ENCODE measurements at places on chromosomes 7 and 10. TPM values are rescaled to one million over a fixed set of nuclear protein-coding genes. Genes with fewer than 3 reads are reported as not detected.
A peak's percentile ranks its signal among the peaks of the same experiment; 100 is the strongest.

DNA sequence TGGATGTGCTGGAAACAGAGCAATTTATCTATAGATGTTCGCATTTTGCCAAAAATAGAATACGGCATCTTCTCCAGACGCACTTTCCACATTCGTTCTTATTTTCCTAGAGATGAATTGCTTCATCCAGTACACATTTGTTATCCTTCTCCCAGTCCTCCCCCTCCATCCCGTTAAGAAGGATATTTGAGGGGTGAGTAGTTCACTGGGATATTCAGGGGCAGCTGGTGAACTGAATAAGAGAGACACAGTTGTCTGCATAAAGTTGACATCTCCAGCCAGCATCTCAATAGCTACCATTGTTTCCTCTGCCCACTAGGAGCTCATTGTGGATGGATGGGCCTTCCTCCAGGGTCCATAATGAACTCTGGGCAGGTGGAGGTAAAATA, 456.8 kb upstream of the NRP1 start:
- no peak for ATAC-seq

DNA sequence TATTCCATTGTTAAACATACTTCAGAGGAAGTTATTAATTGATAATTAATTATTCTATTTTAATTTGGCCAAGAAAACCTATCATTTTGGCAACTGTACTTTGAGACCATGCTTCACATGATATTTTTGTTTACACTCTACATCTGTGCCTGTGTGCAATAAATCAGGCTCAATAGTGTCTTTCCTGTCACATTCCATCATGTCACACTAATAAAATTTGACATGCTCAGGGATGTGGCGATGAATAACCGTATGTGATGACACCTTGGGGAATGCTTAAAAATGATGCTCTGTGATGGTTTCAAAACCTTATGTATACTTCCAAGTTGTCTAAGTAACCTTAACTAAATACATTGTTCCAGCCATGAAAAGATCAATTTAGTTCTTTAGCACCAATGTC, 364.6 kb upstream of the TEX47 start:
- no peak for ATAC-seq

- no peak for ATAC-seq
Measured at GRCh38 chr10:77967611-77968022, 41.1 kb upstream of the DLG5 start.

GRCh38 chr10:126013489-126014281, 117.3 kb downstream of the FANK1 start:
- ATAC-seq, result no peak

GRCh38 chr10:33818343-33818742, 483.9 kb upstream of the NRP1 start:
- ATAC-seq, result no peak

DNA sequence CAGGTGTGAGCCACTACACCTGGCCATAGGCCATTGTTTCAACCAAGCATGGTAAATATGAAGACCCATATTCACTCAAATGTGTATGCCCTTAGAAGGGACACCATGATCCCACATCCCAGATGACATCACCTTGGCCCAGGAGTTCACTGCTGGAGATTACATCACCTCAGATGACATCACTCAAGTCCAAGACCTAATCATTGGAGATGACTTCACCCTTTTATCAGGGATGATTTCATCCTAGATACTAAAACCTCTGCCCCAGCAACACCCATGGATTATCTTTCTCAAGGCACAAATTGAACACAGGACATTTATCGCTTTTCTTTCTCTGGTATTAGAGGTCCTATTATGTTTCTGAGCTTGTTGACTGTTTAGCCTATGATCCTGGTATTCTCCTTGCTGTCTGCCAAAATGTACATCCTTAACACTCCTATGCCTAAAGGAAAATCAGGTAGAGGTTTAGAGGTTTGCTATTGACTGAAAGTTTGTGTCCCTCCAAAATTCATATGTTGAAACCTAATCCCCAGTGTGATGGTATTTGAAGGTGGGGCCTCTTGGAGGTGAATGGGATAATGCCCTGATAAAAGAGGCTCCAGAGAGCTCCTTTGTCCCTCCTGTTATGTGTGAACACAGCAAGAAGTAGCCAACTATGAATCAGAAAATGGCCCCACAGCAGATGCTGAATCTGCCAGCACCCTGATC, 9.8 kb upstream of the CYP2C18 start:
- no peak for ATAC-seq

GRCh38 chr7:96321031-96321657, 754 bp downstream of the SLC25A13 start:
- ATAC-seq, result peak; percentile 67

- ATAC-seq, result no peak
Measured at GRCh38 chr10:17989908-17990767, 38.4 kb downstream of the SLC39A12 start.

DNA sequence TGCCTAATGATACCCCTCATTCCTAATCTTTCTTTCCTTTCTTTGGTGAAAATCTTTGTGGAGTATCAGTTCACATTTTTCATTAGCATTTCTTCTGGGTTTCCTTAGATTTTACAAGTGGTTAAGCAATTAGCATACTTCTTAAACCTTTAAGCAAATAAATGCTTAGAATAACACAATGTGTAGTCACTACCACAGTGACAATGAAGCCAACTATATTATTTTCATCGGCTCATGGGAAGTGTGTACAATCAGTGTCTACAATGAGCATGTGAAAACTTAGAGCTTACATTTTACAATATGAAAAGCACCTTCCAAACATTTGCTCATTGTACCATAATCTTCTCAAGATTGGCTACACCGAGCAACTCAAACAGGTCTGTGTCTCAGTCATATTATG, 176.2 kb upstream of the PLXNA4 start:
- no peak for ATAC-seq

DNA sequence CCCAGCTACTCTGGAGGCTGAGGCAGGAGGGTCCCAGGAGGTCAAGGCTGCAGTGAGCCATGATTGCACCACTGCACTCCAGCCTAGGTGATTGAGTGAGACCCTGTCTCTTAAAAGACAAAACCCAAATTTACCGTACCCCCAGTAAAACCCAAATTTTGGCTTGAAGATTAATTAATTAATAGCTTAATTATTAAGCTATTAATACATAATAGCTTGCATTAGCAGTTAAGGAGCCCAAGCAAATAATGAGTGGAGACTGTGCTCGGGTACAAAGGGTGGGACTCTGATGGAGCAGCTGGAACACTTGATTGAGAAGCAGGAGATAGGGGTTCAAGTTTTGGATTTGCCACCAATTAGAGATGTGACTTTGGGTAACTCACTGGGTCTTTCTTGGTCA, 28.9 kb downstream of the NRF1 start:
- no peak for ATAC-seq

DNA sequence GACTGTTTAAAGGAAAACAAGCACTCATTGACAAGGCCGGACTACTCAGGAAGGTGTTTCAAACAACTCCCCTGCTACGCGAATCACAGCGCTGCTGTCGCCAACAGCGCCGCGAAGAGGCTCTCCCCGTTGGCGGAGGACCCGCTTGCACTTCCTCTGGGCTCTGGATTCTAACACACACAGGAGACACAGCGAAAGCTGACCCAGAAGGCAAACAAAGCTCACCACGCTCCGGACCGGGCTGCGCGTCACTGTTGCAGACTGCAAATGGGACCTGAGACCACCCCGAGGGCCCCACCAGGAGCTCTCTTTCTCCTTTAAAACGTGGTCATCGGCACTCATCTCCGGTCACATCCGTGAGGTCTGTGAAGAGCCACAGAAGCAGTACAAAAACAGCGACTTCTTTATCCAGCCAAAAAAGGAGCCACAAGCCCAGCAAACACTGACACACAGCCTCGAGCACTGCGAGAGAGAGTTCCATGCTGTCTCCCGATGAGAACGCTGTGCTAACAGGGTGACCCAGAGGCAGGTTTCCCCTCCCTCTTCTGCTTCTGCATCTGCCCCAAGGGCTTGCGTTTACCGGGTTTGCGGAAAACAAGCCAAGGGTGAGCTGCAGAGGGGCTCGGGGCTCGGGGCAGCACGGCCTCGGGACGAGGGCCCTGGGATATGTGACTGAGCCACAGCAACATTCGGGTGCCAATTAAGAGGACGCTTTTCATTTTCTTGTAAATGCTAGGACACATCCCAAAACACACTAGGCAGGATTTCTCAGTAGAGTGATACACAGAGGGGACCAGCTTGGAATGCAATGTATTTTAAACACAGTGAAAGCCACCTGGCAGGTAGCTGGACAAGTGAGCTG, 41.3 kb downstream of the AMZ1 start:
- ATAC-seq, result no peak

DNA sequence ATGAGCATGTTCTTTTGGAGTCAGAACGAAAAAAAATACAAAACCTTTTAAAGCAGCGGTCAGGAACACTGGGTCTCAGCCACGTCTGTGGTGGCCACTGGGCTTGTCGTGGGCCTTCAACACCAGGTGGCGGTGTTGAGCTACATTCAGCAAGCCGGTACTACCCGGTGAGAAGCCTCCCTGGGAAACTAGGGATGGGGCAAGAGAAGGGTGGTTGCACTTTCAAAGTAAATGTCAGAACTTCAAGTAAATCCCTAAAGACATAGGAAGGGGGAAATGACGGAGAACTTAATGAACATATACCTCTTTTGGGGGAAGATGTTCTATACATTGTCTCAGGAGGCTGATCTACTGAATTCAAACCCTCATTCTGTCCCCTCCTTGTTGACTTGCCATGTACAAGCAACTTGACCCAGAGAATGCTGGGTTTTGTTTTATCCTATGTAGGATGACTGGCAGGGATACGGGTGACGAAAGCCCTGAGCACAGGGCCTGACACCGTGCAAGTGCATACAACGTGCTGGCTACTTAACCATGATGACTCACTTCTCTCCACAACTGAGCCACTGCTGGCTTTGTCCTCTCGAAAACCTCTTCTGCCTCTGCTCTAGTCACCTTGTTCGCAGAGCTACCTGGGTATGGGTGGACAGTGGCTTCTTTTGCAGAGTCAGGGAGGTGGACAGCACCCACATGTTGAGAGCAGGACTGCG, 49.0 kb upstream of the BAMBI start:
- peak; percentile 89 for ATAC-seq

DNA sequence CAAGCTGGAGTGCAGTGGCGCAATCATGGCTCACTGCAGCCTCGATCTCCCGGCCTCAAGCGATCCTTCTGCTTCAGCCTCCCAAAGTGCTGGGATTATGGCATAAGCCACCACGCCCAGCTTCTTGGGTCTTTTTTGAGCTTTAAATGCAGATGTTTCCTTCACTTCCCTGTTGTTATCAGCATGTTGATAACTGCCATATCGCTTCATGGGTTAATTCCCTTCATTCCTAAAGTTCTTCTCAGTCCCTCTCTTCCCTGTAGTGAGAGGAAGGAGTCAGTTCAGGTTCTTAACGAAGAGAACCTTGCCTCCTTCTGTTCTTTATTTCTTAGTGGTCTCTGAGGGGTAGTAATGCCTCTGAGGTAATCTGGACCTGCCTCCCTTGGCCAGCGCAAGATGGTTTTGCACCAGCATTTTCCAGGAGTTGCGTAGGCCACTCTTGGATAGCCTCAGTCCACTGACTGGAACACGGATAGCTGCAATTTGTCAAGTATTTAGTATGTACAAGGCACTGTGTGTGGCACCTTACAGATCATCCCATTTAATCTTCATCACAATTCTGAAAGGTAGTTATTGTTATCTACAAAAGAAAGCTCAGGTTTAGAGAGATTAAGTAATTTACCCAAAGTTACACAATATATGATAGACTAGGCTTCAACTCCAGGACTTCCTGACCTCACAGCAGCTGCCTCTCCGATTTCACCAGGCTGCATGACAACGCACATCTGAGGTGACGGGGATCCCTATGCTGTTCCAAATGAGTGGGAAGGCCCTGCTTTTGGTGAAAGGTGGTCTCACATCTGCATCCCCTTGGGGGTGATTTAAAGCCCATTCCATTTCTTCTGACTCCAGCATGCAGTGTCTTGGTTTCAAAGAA, 60.5 kb downstream of the GATA3 start:
- no peak for ATAC-seq

DNA sequence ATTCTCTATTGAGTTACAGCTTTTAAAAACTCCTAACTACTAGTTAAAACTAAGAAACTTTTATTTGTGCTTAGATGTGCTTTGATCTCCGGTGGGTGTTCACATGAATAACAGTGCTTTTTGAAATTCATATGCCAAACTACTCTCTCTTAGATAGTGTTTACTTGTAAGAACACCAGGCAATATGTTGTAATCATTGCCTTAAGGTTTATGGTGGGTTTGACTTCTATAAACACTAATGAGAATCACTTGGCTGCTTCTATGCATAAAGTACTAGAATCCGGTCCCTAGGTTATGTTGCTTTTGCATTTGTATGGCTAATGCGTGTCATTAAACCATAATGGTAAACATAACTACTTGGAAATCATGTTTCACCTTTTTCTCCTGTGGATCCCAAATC, 203.9 kb upstream of the VSTM2A start:
- ATAC-seq, result no peak

DNA sequence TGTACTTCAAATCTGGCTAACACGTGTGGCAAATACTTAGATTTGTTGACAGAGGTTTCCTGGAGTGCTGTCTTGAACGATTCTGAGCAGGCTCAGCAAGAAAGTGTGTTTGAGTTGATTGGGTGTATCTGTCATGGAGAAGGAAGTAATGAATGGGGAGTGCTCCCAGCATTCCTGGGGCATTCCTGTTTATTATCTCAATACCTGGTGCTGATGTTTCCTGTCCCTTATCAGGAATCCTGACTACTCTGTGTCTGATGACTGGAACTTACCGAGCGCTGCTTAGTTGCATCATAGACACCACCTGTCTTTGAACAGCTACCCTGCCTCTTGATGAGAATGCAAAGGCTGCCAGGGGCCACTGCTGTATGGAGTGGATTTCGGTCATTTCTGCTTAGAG, 41.0 kb upstream of the TMEM248 start:
- no peak for ATAC-seq

DNA sequence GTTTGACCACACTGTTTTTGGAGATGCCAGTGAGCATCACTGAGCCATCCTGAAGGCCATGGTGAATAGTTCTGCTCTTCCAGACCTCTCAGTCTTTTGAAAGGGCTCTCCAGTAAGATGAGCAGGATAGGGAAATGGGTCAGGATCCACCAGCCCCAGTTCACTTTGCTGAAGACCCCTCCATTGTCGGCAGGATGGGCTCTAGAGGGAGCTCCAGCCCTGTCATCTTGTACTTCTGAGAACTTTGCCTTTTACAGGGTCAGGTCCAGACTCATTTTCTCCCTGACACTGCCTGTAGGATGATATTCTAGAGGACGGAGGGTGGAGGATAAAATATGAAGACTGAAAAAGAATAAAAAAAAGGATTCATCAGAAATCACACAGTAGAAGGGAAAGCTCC, 13.1 kb downstream of the LHFPL3 start:
- ATAC-seq, result no peak

- ATAC-seq, result no peak
Measured at GRCh38 chr10:132665946-132666704, 119.8 kb downstream of the NKX6-2 start.

GRCh38 chr7:142626420-142627035, 122.7 kb upstream of the PRSS1 start:
- peak; percentile 5 for ATAC-seq

- ATAC-seq, result no peak
Measured at GRCh38 chr7:44269417-44269816, 56.0 kb downstream of the CAMK2B start.

Gene BLNK
- total RNA-seq, result 0.27 TPM

Gene CYP26C1
- 0.31 TPM for total RNA-seq

Gene AQP1
- total RNA-seq, result 462 TPM

Gene WDR86
- 5.4 TPM for total RNA-seq

Gene SPDYE6
- not detected for total RNA-seq

Gene SUN3
- total RNA-seq, result not detected

Gene MMRN2
- 18.5 TPM for total RNA-seq

Gene FAM131B
- 1.6 TPM for total RNA-seq

Gene EXOC4
- total RNA-seq, result 52.6 TPM

Gene LAMB1
- total RNA-seq, result 130 TPM

Gene NCF1
- total RNA-seq, result 0.93 TPM

Gene AGR2
- total RNA-seq, result 12.8 TPM
